CD4-positive, alpha-beta T cell treated with Interleukin-15 for 4 hours (primary cell): ENCODE measurements at places on chromosomes 1 and 21.

DNA sequence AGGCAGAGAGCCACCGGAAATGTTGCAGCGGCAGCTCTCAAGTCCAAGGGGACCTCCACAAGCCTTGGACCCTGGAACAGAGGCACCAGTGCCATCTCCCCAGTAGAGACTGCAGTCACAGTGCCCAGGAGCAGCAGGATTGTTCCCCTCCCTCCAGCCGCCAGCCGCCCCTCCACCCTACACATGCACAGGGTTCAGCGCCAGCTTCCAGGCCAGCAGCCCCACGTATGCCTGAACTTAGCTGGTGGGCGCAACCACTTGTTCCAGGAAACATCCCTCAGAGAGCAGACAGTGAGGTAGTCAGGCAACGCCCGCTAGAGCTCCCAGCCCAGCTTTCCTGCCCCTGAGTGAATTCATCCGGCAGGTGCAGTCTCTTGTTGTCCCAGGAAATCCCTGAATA lies 1098.1 kb upstream of the NCAM2 start:
- DNase-seq, result no peak

DNA sequence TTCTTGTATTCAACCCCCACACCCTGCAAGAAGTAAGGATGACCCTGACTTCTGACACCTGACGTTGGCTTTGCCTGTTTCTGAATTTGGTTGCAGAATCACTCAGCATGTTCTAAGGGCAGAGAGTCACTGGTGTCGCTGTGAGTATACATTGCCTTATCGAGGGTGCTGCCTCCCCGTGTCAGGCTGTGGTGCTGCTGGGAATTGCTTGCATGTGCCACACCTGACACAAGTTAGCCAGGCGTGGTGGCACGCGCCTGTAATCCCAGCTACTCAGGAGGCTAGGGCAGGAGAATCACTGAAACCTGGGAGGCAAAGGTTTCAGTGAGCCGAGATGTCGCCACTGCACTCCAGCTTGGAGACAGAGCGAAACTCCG lies 45.9 kb downstream of the WDR4 start:
- DNase-seq, result peak; percentile 41

DNA sequence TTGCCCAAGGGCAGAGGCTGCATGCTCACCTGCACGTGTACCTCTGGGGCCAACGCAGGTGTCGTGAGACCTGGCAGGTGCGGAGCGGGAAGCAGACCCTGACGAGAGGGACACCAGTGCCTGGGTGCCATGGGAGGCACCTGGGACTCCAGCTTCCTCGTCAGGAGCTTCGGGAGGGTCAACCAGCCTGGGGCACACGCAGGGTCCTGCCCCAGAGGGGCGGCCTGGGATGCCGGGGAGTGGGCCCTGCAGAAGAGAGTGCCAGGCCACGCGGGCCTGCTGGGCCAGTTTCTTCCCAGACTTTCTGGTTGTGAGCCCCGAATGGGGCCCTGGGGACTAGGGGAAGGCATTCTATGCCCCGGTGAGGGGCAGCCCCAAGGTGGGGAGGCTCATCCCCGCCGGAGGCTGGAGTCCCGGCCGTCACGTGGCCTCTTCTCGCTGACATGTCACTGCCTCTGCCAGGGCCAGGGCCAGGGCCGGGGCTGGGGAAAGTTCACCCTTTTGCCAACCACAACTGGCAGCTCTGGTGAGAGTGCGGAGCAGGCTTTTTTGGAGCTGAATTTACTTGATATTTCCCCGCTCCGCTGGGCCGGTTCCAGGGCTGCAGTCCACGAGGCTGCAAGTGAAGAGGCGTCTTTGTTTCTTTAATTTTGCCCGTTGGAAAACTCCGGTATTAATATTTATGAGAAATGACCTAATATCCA lies 38.5 kb upstream of the ACTRT2 start:
- DNase-seq, result no peak

GRCh38 chr1:230049731-230050130 lies 17.3 kb upstream of the GALNT2 start:
- DNase-seq, result no peak

GRCh38 chr1:44565259-44565750 lies 109.0 kb downstream of the TMEM53 start:
- DNase-seq, result no peak

DNA sequence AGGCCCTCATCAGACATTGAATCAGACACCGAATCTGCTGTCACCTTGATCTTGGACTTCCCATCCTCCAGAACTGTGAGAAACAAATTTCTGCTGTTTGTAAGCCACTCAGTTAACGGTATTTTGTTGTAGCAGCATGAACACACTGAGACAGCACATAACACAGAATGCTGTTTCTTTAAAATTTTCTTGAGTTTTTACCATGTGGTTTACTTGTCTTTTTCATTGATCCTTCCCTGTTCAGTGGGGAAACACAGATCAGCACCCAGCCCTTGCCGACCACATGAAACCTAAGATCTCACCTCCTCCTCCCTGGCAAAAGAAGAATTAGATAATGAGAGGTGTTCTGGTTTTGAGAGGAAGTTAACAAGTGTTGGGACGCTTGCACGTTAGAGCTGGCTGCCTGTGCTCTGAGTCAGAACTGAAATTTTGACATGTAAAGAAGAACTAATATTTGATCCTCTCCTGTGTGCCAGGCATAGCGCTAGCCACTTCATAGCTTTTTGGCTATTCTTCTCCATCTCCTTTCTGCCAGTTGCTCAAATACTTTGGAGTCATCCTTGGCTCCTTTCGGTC lies 179.6 kb downstream of the DHRS3 start:
- DNase-seq, result peak; percentile 75

DNA sequence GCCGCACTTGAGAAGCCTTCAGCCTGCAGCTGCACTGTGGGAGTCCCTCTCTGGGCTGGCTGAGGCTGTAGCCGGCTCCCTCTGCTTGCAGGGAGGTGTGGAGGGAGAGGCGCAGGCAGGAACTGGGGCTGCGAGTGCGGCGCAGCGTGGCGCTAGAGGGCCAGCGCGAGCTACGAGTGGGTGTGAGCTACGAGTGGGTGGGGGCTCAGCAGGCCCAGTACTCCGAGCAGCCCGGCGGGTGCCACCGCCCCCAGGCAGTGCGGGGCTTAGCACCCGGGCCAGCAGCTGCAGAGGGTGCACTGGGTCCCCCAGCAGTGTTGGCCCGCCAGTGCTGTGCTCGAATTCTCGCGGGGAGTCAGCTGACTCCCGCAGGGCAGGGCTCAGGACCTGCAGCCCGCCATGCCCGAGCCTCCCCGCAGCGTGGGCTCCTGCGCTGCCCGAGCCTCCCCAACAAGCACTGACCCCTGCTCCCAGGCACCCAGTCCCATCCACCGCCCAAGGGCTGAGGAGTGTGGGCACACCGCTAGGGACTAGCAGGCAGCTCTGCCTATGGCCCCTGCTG lies 1620.1 kb downstream of the BRINP3 start:
- no peak for DNase-seq

- no peak for DNase-seq
Measured at GRCh38 chr1:169884634-169885033, 9.1 kb downstream of the SCYL3 start.

DNA sequence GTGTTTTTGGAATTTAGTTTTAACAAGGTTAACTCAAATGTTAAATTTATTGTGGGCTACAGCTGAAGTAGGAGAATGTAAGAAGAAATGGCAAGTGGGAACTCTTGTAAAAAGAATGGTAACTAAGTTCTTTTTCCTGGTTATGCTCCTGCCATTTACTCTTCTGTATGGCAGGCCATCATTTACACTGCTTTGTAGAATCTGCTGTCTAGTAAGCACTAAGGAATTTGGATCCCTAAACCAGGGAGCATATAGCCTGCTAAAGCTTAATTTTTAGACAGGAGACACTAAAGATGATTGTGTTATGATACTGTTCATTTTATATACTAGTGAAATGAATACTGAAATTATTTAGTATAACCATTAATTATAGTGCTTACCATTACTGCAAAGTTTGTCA lies 85.3 kb downstream of the CAMTA1 start:
- no peak for DNase-seq

DNA sequence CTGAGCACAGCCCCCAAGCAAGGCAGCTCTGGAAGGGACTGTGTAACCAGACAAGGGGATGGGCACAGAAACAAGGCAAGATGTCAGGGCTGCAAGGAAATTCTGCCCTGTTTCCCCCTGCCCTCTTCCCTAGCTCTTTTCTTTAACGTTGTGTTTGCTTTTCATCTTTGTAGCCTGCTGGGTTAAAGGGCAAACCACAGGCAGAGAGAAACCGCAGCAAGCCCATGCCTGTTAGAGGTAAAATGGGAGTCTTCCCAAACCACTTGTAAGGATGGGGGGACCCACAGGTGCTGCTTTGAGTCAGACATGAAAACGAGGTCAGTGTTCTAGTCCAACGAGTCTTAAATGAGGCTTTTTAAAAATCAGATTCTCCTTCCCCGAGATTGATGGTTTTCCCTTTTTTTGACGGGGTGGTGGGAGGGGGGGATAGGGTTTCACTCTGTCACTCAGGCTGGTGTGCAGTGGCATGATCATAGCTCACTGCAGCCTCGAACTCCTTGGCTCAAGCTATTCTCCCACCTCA lies 13.3 kb downstream of the TGFBR3 start:
- no peak for DNase-seq

DNA sequence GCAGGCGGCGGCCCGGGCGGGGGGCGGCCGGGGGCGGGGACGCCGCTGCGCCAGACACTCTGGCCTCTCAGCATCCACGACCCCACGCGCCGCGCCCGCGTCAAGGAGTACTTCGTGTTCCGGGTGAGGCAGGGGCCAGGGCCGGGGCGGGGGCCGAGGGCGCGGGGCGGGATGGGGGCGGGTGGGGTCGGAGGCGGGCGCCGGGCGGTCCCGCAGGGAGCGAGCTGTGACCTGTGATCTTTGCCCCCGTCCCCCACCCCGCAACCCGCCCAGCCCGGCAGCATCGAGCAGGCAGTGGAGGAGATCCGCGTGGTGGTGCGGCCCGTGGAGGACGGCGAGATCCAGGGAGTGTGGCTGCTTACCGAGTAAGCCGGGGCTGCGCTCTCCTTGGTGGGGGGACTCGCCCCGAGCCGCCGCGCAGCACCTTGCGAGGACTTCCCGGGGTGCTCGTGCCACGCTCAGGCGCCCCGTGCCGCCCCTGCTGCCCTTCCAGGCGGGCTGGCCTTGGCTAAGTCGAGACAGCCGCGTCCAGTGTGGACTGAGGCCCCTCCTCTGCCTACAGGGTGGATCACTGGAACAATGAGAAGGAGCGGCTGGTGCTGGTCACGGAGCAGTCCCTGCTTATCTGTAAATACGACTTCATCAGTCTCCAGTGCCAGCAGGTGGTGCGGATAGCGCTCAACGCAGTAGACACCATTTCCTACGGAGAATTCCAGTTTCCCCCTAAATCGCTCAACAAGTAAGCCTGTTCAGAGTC lies 514 bp downstream of the TPRG1L start:
- no peak for DNase-seq

GRCh38 chr1:19844731-19845495 lies 29.8 kb upstream of the RNF186 start:
- no peak for DNase-seq

GRCh38 chr1:14027099-14027498 lies 327.1 kb downstream of the PRDM2 start:
- no peak for DNase-seq

GRCh38 chr21:34814529-34814951 lies 145.7 kb downstream of the CLIC6 start:
- DNase-seq, result no peak

DNA sequence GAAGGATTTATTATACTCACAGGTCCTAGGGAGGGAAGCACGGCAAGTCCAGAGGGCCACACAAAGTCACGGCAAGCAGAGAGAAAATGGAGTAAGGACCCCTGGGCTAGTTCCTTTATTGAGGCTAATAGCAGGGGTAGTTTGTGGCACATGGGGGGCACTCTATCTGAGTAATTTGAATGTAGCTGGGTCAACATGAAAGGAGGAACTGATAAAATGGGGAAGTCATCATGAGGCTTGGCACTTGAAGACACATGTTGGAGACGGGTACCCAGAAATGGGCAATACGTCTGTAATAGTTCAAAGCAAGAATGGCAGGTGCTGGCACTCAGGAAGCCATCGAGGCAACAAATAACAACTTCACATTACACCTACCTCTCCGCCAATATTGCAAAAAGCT lies 1136.4 kb downstream of the MRPL39 start:
- DNase-seq, result no peak

DNA sequence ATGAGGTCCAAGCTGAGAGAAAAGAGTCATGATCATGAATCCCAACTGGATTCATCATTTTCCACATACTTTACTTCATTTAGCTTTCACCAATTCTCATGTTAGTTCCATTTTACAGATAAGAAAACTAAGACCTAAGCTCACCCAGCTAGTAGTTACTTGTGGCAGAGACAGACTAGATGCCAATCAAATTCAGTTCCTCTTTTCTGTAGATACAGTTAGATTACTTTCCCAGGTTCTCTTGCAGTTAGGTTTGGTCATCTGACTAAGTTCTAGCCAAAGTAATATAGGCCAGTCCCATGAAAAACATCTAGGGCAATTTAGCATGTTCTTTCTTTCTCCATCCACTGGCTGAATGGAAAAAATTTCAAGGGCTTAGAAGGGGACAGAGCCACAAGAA lies 8.9 kb upstream of the KCND3 start:
- no peak for DNase-seq

- no peak for DNase-seq
Measured at GRCh38 chr1:111841189-111841588, 85.5 kb downstream of the DDX20 start.

DNA sequence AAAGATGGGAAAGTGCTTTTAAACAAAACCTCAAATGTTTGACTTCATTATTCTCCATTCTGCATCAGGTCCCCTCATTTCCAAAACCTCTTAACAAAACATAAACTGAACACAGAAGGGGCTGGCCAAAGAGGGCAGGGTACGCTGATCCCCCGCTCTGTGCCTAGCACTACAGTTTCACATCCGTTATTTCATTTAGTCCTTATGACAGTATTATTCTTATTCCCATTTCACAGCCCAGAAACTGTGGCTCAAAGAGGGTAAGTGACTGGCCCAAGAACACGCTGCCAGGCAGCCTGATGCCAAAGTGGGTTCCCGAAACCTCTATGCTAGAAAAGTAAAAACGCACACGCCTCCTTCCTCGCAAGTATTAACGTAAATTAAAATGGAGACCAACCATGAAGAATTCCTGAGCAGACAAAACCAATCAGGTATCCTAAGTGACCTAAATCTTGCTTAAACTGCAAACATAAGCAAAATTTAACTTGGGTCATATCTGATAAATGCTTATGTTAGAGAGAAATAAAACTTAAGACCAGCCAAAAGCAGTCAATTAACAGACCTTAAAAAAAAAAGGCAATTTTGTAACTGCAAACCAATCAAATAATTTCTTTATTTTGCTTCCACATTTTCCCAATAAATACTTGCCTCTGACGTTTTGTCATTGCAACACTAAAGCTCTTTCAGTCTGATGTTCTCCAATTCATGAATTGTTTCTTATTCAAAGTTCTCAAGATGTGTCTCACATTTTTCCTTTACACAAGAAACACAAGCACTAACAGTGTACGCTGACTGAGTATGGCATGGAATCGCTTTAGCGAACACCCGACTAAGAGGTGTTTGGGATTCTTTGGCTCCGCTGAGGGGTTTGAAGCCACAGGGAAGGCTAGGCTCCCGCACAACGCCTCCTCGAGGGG lies 653 bp downstream of the CASP9 start:
- no peak for DNase-seq

- DNase-seq, result no peak
Measured at GRCh38 chr1:156342166-156342955, 4.0 kb downstream of the TSACC start.
